ENCODE measurements at places on chromosomes 1 and 21.

- DNase-seq, result peak; percentile 30
These were observed 35.9 kb upstream of the CTTNBP2NL start for GRCh38 chr1:112359961-112360767.

- DNase-seq, result no peak
These were observed 111.7 kb downstream of the DUSP10 start for GRCh38 chr1:221630236-221630635.

GRCh38 chr1:110727246-110727645, 52.5 kb upstream of the KCNA3 start:
- DNase-seq, result no peak

DNA sequence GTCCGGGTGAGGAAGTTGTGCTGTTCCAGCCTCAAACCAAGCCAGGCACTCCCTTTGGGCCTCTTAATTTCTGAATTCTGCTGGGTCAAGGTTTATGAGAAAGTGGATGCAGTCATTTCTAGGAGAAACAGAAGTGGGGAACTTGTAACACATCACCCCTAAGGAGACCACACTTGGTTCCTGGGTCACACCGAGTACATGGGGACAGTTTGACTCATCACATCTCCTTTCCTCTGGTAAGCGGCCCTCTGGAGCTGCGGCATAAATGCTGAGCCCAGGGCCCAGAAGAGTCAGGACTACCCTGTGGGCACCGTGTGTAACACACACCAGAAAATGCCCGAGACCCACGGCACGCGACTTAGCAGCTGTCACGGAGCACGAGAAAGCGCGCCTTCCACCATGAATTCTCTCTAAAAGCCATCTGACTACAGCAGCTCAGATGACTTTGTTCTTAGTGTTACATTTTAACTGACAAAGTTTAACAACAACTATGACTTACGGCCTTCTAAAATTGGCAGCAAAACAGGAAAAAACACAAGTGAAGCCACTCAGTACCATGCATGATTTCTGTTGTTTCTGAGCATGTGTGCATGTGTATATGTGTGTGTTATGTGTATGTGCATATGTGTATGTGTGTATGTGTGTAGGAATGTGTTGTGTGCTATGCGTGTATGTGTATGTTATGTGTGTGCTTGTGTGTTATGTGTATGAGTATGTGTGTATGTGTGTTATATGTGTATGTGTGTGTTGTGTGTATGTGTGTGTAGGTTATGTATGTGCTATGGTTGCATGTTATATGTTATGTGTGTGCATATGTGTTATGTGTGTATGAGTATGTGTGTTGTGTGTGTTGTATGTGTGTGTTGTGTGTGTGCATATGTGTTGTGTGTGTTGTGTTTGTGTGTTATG, 50.8 kb downstream of the TOMM20 start:
- peak; percentile 87 for DNase-seq

- peak; percentile 33 for DNase-seq
These were observed 12.0 kb downstream of the NCMAP start for GRCh38 chr1:24567792-24568388.

- no peak for DNase-seq
These were observed 412.8 kb upstream of the LYPLAL1 start for GRCh38 chr1:218760601-218761570.

DNA sequence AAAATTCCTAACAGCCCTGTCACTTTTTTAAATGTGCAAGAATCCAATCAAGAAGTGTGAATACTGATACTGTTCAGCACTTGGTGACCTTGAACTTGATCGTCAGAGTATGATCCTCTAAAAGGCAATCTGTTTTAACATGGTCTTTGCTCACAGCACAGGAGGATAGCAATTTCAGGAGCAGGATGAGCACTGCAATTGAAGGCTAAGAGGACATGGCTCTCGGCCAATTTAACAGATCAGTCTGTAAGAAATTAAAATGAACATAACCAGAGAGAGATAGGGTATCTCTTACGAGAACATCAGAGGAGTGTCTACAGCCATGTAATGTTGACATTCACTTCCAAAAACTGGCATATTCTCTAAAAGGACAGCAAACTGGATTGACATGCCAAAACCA, 243.1 kb downstream of the LTN1 start:
- DNase-seq, result no peak

GRCh38 chr1:118995312-118996016, 7.3 kb upstream of the TBX15 start:
- DNase-seq, result no peak

DNA sequence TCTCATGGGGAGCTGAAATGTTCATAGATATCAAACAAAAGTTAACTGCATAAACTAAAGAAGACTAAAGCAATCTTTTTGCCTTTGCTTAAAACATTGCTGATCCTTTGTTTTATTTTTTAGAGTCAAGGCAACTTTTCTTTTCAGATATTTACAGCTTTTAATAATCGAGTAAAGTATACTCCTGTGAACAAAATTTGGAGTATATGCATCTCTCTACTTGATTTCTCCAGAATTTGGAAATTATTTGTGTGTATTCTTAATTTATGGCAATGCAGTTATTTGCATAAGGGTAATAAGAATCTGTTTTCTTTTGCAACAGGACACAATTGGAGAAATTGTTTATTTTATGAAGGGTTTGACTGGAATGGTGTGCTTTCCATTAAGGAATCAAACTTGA, 4.2 kb upstream of the AQP10 start:
- no peak for DNase-seq

DNA sequence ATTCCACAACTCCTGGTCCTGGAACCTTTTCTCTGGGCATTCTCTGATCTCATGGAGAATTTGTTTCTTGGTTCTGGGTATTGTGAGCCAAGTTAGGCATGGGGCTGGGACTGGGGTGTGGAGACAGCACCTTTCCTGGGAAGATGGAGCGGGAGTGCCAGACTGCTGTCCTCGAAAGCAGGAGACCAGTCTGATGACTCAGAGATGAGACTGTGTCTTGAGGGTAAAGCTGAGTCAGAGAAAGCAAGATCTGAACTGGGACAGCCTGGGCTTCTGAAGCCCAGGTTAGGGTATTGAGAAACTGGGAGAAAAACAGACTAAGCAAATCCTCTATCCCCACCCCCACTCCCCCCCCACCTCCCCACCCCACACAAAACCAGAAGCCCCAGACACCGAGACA, 2.2 kb upstream of the KANK4 start:
- DNase-seq, result peak; percentile 46

- no peak for DNase-seq
These were observed 402 bp downstream of the PLEKHG5 start for GRCh38 chr1:6491081-6491449.

- no peak for DNase-seq
These were observed 93.1 kb upstream of the BCAR3 start for GRCh38 chr1:93774707-93775106.

- DNase-seq, result no peak
These were observed 7.3 kb downstream of the IPO13 start for GRCh38 chr1:43954036-43954435.

GRCh38 chr1:232655028-232655745, 25.3 kb upstream of the SIPA1L2 start:
- peak; percentile 56 for DNase-seq

GRCh38 chr1:221001167-221001566, 121.9 kb downstream of the HLX start:
- no peak for DNase-seq

- DNase-seq, result no peak
These were observed 421.0 kb downstream of the MRPL39 start for GRCh38 chr21:25186273-25186672.

- no peak for DNase-seq
These were observed 255.1 kb downstream of the NPHP4 start for GRCh38 chr1:5737081-5737480.

DNA sequence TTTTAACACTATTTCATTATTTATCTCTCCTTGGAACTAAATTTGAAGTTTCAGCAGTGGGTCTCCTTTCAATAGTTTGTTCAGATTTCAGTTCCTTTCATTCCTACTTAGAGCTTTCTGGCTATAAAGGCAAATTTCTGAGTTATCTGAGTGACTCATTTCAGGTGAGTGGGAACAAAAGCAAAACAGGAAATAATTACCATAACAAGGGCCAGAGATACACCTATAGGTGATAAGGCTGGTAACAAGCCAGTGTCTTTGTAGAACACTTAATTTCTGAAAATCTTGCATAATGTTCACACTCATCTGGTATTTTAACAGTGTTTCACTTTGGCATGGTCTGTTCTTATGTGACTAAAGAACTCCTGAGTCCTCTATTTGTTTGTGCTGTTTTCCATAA, 64.5 kb upstream of the PRRC2C start:
- no peak for DNase-seq

GRCh38 chr1:67528141-67528540, 97.9 kb upstream of the SERBP1 start:
- no peak for DNase-seq

GRCh38 chr1:217535601-217536377, 95.1 kb downstream of the GPATCH2 start:
- DNase-seq, result no peak

GRCh38 chr1:153630384-153630783, 2.1 kb downstream of the S100A1 start:
- DNase-seq, result no peak

DNA sequence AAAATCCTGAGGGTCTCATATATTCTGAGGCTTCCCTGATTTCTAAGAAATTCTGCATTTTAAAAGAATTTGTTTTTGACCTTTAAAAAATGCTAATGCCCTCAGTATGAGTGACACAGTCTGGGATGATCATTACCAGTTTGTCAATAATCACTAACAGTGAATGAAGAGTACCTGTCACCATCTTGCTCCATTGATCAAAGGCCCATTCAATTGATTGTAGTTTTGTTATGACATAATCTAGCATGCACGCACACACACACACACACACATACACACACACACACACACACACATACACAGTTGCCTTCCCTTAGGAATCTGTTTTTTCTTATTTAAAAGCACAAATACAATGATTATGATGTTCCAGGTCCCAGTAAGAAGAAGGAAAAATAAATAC, 250.4 kb downstream of the NFIA start:
- no peak for DNase-seq

DNA sequence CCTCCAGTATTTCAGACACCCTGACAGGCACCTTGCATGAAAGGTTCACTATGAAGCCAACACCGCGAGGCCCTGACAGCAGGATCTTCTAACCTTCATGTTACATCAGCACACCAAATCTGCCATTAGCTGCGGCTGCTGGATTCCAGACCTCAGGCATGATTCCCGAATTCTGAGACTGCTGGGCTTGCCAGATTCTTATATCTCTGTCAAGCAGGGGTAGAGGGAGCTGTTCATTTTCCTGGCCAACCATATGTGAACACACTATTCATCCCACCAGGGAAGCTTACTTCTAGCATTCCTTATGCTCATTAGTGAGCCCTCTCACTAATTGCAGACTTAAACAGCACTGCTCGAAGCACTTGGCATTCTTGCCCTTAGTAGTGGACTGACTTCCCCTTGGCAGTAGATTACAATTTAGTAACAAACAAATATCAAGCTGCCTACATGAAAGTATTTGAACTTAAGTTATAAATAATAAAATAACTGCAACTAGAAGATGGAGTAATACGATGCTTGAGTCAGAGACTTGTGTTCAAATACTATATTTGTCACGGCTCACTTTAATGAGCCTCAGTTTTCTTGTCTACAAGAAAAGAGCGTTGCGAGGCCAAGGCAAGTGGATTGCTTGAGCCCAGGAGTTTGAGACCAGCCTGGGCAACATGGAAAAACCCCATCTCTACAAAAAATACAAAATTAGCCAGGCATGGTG, 43.3 kb downstream of the NID1 start:
- no peak for DNase-seq

GRCh38 chr1:178066908-178067614, 26.8 kb upstream of the RASAL2 start:
- peak; percentile 94 for DNase-seq

DNA sequence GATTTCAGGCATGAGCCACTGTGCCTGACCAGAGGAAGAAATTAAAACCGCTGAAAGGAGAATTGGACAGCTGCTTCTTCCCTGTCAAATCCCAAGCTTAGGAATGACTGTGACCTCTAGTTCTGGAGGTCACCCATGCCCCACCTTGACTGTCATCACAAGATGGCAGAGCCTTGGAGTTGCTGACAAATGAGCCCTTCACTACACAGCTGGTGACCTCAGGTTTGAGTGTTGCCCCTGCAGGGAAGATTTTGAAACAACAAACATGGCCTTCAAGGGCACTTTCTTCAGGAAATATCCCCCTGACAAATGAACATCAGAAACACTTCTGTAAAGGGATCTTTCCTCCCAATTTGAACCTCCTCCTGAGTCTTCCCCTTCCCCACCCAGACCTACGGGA, 6.9 kb upstream of the SLC45A3 start:
- DNase-seq, result no peak

DNA sequence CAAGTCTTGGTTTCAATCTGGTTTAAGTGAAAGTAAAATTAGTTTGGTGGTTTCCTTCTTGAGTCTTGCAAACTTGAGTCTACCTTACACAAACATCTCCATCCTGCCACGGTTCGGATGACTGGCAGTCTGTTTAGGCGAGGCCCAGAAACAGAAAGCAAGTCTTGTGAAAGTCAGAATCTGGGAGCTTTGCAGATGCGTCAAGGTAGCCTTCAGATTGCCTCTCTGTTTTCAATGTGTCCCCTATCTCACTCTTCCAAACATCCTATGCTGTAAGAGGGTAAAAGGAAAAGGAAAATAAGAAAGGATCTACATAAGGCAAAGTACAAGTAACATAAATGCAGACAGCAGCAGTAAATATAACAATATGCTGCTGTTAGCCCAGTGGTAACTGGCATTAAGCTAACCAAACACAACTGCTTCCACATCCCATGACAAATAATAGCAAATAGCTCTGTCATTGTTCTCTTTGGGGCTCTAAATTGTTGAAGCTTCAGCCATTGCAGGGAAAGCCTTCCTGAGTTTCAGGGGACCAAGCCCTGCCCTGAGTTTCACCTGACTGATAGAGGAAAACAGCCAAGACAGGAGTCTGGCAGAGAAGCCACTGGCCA, 26.2 kb upstream of the C1orf105 start:
- DNase-seq, result peak; percentile 90

DNA sequence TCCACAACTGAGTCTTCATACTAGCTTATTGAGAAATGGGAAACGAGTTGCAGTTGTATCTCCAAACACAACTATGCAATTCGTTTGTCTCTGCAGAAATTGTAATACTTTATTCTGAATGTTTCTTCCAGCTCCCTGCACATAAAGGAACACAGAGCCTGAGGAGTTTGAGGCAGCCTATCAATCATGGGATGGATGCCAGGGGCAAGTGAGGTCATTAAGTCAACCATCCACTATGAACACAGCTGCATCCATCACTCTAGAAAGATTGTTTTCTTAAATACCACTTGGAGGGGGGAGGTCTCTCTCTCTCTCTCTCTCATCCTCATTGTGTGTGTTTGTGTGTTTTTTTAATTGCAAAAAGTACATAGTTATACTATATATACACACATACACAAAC, 2.9 kb upstream of the PSMB2 start:
- DNase-seq, result no peak
